Testis (tissue), 5 donors: ENCODE measurements at places on chromosomes 13 and 19. TPM values are rescaled to one million over a fixed set of nuclear protein-coding genes. Genes with fewer than 3 reads are reported as not detected.
A peak's percentile ranks its signal among the peaks of the same experiment; 100 is the strongest.

PABPC3 gene
- 31.7 TPM for total RNA-seq

ZNF491 gene
- total RNA-seq: 2.6 TPM

PEX11G gene
- 20.9 TPM for total RNA-seq

APLP1 gene
- total RNA-seq: 45.7 TPM

SLC10A2 gene
- not detected for total RNA-seq

IL17D gene
- 4.8 TPM for total RNA-seq

SULT2A1 gene
- 0.24 TPM for total RNA-seq

DNA sequence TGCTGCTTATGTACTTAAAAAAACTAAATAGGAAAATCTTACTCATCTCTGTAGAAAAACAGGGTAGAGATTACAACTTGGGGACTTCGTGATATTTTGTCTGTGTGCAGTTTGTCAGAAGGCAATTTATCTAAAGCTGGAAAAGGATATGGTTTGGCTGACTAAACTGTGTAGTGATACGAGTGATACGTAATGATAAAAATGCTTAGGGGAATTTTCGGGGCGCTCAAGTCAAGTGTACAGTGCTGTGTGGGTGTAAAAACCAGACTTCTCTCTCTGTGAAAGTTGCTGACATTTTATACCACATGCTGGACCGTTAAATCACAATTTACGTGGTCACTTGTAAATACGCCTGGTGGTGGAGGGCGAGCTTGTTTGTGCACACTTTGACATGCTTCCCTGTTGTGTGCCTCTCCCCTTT, 221.7 kb downstream of the KCNRG start:
- H3K27ac ChIP-seq: no peak overlapping the region
- no peaks in the 10 kb centered on the region for H3K4me1 ChIP-seq
- H3K4me3 ChIP-seq: no peak overlapping the region
- no peaks in the 10 kb centered on the region for H3K27me3 ChIP-seq

- no peak overlapping the region for H3K27ac ChIP-seq
- DNase-seq: no peak
- no peaks in the 10 kb centered on the region for H3K27me3 ChIP-seq
- H3K4me3 ChIP-seq: no peak overlapping the region
- no peaks in the 10 kb centered on the region for H3K4me1 ChIP-seq
- no peaks in the 10 kb centered on the region for H3K36me3 ChIP-seq
Measured at GRCh38 chr13:45479661-45480060, 14.9 kb downstream of the COG3 start.

GRCh38 chr19:49499030-49499670, 2.9 kb downstream of the RPS11 start:
- H3K27me3 ChIP-seq: no peaks in the 10 kb centered on the region
- H3K27ac ChIP-seq: peak overlapping the region; percentile 65
- H3K36me3 ChIP-seq: no peaks in the 10 kb centered on the region
- DNase-seq: peak; percentile 64
- H3K4me3 ChIP-seq: no peak overlapping the region
- peaks cover 42% of the 10 kb centered on the region for H3K4me1 ChIP-seq

DNA sequence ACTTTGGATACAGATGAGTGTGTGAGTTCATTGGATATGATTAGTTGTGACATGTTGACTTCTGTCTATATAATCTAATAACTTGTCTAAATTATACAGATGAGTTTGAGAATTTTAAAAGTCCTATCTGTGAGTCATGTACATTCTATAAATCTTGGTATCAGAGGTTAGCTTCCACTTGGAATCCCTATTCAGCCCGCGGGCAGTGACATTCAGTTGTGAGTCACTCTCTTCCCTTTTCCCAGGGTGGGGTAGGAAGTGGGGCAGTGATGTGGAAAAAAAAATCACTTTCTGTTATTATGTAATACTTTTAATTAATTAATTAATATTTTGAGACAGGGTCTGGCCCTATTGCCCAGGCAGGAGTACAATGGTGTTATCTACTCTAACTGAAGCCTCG, 33.0 kb upstream of the ZNF808 start:
- no peak overlapping the region for H3K4me3 ChIP-seq
- no peak for DNase-seq
- no peaks in the 10 kb centered on the region for H3K36me3 ChIP-seq
- no peaks in the 10 kb centered on the region for H3K27me3 ChIP-seq
- H3K4me1 ChIP-seq: no peaks in the 10 kb centered on the region
- H3K27ac ChIP-seq: no peak overlapping the region

DNA sequence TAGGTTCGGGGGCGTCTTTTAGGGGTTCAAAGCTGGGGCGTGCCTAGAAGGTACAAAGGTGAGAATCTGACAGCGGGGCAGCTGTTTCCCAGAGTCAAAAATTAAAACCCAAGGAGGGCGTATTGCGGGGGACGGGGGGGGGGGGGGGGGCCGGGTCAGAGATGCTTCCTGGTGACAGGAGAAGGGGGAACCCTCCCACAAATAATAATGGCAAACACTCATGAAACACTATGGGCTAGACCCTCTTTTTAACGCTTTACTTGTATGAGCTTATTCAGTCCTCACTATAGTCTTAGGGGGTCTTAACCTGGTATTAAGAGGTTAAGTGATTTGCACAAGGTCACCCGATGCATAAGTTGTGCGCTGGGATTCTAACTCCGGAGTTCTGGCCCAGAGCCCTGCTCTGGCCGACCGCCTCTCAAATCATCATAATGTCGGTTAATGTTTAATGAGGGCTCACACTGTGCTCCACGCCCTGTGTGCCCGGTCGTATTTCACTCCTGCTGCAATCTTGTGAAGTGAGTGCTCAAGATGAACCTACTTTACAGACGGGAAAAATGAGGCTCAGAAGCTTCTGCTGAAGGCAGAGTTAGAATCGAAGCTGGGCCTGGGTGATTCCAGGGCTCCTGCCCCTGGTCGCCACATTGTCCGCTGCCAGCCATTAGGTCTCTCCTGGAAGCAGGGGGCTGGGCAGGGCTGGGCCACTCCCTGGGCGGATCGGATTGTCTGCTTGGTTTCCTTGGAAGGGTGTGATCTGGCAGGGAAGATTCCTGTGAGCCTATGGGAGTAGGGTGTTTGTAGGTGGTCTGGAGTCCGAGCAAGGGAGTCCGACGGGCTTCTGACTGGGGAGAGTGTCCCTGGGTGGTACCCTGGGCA, 964 bp downstream of the PAK4 start:
- peaks cover 55% of the 10 kb centered on the region for H3K4me1 ChIP-seq
- H3K36me3 ChIP-seq: no peaks in the 10 kb centered on the region
- H3K27ac ChIP-seq: peak overlapping the region; percentile 92
- no peaks in the 10 kb centered on the region for H3K27me3 ChIP-seq
- peak overlapping the region; percentile 97 for H3K4me3 ChIP-seq

DNA sequence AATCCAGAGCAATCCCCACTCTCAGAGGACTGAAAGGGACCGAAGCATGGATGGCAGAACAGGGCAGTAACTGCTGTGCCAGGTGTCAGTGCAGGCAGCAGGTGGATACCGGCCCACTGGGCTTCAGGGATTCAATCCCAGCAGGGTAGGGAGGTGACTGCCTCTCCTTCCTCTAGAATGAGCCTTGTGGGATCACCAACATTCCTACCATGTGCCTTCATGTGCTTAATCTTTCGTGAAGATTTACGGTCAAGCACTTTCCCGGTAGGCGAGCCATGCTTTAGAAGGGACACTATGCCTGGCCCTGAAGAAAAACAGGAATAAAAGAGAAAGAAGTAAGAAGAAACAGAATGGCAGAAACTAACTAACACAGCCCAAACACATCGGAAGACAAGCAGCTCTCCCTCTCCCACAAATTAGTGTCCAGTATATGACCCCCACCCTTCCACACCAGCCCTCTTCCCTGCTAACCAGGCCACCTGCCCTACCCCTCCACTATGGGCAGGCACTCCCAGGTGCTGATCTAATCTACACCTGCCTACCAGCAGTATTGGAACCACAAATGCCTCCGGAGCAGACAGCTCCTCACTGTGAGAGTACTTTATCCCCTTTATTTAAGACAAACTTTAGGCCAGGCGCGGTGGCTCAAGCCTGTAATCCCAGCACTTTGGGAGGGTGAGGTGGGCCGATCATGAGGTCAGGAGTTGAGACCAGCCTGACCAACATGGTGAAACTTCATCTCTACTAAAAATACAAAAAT, 162.5 kb downstream of the NUFIP1 start:
- no peaks in the 10 kb centered on the region for H3K4me1 ChIP-seq
- no peaks in the 10 kb centered on the region for H3K36me3 ChIP-seq
- no peaks in the 10 kb centered on the region for H3K27me3 ChIP-seq
- no peak overlapping the region for H3K4me3 ChIP-seq
- no peak overlapping the region for H3K27ac ChIP-seq

DNA sequence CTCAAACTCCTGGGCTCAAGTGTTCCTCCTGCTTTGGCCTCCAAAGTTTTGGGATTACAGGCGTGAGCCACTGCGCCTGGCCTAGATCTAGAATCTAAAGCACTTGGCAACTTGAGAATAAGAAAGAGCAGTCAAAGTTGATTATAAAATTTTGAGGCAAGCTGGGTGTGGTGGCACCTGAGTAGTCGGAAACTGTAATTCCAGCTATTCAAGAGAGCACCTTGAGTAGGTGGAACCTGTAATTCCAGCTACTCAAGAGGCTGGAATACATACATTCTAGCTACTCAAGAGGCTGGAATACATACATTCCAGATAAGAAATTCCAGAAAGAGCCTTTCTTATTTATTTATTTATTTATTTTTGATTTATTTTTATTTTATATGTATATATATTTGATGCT, 8.3 kb upstream of the NAA16 start:
- DNase-seq: no peak
- no peaks in the 10 kb centered on the region for H3K27me3 ChIP-seq
- H3K27ac ChIP-seq: no peak overlapping the region
- H3K4me1 ChIP-seq: no peaks in the 10 kb centered on the region

GRCh38 chr13:23572836-23573235, 2.6 kb downstream of the TNFRSF19 start:
- peaks cover 5% of the 10 kb centered on the region for H3K4me1 ChIP-seq
- H3K4me3 ChIP-seq: no peak overlapping the region
- H3K27ac ChIP-seq: no peak overlapping the region
- no peak for DNase-seq
- H3K36me3 ChIP-seq: no peaks in the 10 kb centered on the region

GRCh38 chr13:96181911-96182310, 92.0 kb downstream of the HS6ST3 start:
- H3K4me3 ChIP-seq: no peak overlapping the region
- no peaks in the 10 kb centered on the region for H3K4me1 ChIP-seq
- no peaks in the 10 kb centered on the region for H3K36me3 ChIP-seq

GRCh38 chr13:56752636-56753035, 388.1 kb upstream of the PRR20A start:
- no peak overlapping the region for H3K27ac ChIP-seq
- H3K4me1 ChIP-seq: no peaks in the 10 kb centered on the region
- DNase-seq: no peak
- H3K27me3 ChIP-seq: no peaks in the 10 kb centered on the region

GRCh38 chr19:10412257-10412977, 7.9 kb upstream of the PDE4A start:
- no peaks in the 10 kb centered on the region for H3K36me3 ChIP-seq
- no peaks in the 10 kb centered on the region for H3K4me1 ChIP-seq
- no peak overlapping the region for H3K27ac ChIP-seq
- H3K4me3 ChIP-seq: no peak overlapping the region
- no peak for DNase-seq

GRCh38 chr19:55498246-55498840, 10.1 kb downstream of the SSC5D start:
- H3K36me3 ChIP-seq: no peaks in the 10 kb centered on the region
- peaks cover 7% of the 10 kb centered on the region for H3K4me1 ChIP-seq
- H3K27me3 ChIP-seq: no peaks in the 10 kb centered on the region
- DNase-seq: no peak
- H3K4me3 ChIP-seq: no peak overlapping the region
- no peak overlapping the region for H3K27ac ChIP-seq

- H3K4me3 ChIP-seq: peak overlapping the region; percentile 80
- no peaks in the 10 kb centered on the region for H3K27me3 ChIP-seq
- peaks cover 35% of the 10 kb centered on the region for H3K4me1 ChIP-seq
- H3K36me3 ChIP-seq: no peaks in the 10 kb centered on the region
- H3K27ac ChIP-seq: peak overlapping the region; percentile 97
- peak; percentile 63 for DNase-seq
Measured at GRCh38 chr19:3061182-3062161, 823 bp downstream of the TLE5 start.

DNA sequence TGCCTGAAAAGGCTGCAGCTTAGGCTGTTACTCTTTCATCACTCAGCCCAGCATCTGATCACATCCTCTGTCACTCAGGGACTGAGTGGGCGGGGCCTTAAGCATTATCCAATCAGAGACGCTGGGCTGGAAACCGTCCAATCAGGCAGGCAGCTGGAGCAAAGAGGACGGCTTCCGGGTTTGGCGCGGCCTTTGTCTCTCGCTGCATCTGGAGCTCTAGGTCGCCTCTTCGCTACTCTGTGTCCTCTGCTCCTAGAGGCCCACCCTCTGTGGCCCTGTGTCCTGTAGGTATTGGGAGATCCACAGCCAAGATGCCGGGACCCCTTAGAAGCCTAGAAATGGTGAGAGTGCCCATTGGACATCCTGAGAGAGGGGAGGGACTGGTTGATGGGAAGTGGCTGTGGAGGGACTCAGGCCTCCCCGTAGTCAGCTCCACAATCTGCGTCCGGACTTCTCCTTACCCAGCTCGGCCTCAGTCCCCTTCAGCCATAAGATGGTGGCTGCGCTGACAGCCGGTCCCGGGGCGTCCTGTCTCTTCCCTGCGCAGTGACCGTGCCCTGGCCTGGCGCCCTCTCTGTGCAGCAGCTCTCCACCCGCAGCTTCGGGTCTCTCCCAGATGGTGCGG, at the start of gene ZNF486:
Gene ZNF486 (plus strand): TSS at position 195 of the 625 bp plus-strand sequence. CDS start 117 bp downstream, at position 312.
- peak; percentile 99 for DNase-seq
- H3K4me1 ChIP-seq: peaks cover 4% of the 10 kb centered on the region
- H3K4me3 ChIP-seq: peak within 1 kb of the TSS; percentile 78
- peak within 1 kb of the TSS; percentile 81 for H3K27ac ChIP-seq
- H3K36me3 ChIP-seq: no peaks in the 10 kb centered on the region
- H3K27me3 ChIP-seq: no peaks in the 10 kb centered on the region

- no peak for DNase-seq
- no peak overlapping the region for H3K27ac ChIP-seq
- H3K27me3 ChIP-seq: no peaks in the 10 kb centered on the region
- no peaks in the 10 kb centered on the region for H3K4me1 ChIP-seq
- no peaks in the 10 kb centered on the region for H3K36me3 ChIP-seq
Measured at GRCh38 chr19:54532528-54532927, 29.9 kb downstream of the LAIR2 start.

DNA sequence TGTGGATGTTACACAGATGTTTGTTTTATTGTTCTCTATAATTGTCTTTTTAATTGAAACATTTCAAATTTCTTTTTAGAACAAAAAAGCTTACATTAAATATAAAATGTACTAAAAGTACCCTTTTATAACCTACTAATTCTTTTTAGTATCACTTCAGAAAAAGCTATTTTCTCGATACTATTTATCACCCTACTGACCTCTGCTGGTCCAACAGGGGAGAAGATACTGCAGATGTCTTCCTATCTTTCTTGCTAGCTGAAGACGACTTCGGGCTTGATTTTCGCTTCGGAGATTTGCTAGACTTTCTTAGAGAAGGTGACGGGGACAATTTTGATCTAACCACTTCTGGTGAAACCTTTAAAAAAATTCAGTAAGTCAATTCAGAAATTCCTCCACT, 42.4 kb downstream of the ZC3H13 start:
- no peak overlapping the region for H3K27ac ChIP-seq
- no peaks in the 10 kb centered on the region for H3K4me1 ChIP-seq
- peak; percentile 30 for DNase-seq
- no peaks in the 10 kb centered on the region for H3K36me3 ChIP-seq

- H3K36me3 ChIP-seq: no peaks in the 10 kb centered on the region
- H3K27ac ChIP-seq: no peak overlapping the region
- H3K4me1 ChIP-seq: no peaks in the 10 kb centered on the region
- no peaks in the 10 kb centered on the region for H3K27me3 ChIP-seq
Measured at GRCh38 chr13:112346899-112347229, 29.3 kb upstream of the SPACA7 start.
